ENCODE measurements at places on chromosomes 13 and 19. TPM values are rescaled to one million over a fixed set of nuclear protein-coding genes. Genes with fewer than 3 reads are reported as not detected.

GRCh38 chr13:109255141-109255856 is 531.1 kb downstream of the IRS2 start:
- no peaks in the 10 kb centered on the region for H3K27me3 ChIP-seq
- no peak overlapping the region for H3K27ac ChIP-seq
- no peaks in the 10 kb centered on the region for H3K36me3 ChIP-seq

DNA sequence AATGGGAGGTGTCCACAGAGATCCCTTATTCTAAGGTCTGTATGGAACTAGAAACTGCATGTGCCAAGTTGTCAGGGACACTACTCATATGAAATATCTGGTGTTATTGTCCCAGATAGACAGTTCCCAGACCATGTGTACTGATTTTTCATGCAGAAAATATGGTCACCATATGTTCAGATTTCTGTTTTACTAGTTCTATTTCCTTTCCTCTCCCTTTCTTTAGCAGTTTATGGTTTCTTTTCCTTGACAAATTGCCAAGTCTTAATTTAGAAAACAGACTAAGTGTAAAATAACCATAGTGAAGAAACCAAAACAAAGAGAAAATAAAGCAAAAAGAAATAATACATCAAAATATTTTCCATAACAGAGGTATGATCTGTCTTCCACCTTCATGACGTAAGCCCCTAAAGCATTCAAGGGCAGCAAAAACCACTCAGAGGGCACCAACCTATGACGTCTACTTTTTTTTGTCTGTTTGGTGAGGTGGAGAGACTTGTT is 248.5 kb downstream of the KCTD12 start:
- no peak for DNase-seq
- no peaks in the 10 kb centered on the region for H3K36me3 ChIP-seq
- no peak overlapping the region for H3K4me3 ChIP-seq
- no peaks in the 10 kb centered on the region for H3K27me3 ChIP-seq
- H3K27ac ChIP-seq: no peak overlapping the region
- no peaks in the 10 kb centered on the region for H3K4me1 ChIP-seq

DNA sequence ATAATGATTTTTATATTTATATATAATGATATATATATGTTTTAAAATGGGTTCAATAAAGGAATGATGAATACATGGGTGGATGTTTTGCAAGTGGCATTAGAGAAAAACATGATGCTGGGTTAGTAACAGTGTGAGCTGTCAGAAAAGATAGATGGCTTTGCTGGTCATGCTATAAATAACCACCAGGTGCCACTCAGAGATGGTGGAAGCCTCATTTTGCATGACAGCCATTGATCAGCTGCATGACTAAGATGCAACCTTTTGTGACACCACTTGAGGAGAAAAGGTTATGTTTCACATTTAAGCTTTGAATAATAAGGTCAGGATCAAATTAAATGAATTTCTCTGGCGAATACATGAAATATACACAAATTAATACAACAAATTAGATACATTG is 737.7 kb downstream of the PCDH9 start:
- H3K27ac ChIP-seq: no peak overlapping the region
- no peak overlapping the region for H3K4me3 ChIP-seq
- H3K36me3 ChIP-seq: no peaks in the 10 kb centered on the region
- H3K27me3 ChIP-seq: no peaks in the 10 kb centered on the region

- H3K4me3 ChIP-seq: no peak within 1 kb of the TSS
- peak; percentile 81 for DNase-seq
- no peaks in the 10 kb centered on the region for H3K36me3 ChIP-seq
- peaks cover 86% of the 10 kb centered on the region for H3K27me3 ChIP-seq
- peaks cover 34% of the 10 kb centered on the region for H3K4me1 ChIP-seq
Measured at GRCh38 chr13:27792393-27793218, at the start of gene GSX1. Gene GSX1, plus strand, starts transcription at chr13:27792483. Its CDS starts 208 bp downstream, at chr13:27792691.

- H3K4me3 ChIP-seq: no peak overlapping the region
- no peaks in the 10 kb centered on the region for H3K36me3 ChIP-seq
- H3K27me3 ChIP-seq: no peaks in the 10 kb centered on the region
- DNase-seq: no peak
- no peak overlapping the region for H3K27ac ChIP-seq
Measured at GRCh38 chr19:29535214-29535831, 9.5 kb downstream of the VSTM2B start.

GRCh38 chr19:17378271-17378670 is 1.1 kb upstream of the PLVAP start:
- H3K36me3 ChIP-seq: no peaks in the 10 kb centered on the region
- H3K4me1 ChIP-seq: peaks cover 59% of the 10 kb centered on the region
- no peak overlapping the region for H3K4me3 ChIP-seq
- no peak for DNase-seq
- no peak overlapping the region for H3K27ac ChIP-seq

- H3K27me3 ChIP-seq: peaks cover 36% of the 10 kb centered on the region
- no peaks in the 10 kb centered on the region for H3K4me1 ChIP-seq
- no peaks in the 10 kb centered on the region for H3K36me3 ChIP-seq
- H3K4me3 ChIP-seq: peak within 1 kb of the TSS; percentile 35
Measured at GRCh38 chr13:44373601-44374347, at the start of gene SERP2. Gene SERP2, plus strand, starts transcription at chr13:44373824. Its CDS starts 202 bp downstream, at chr13:44374026.

GRCh38 chr19:55675661-55676354 is 782 bp downstream of the EPN1 start:
- H3K36me3 ChIP-seq: peaks cover 46% of the 10 kb centered on the region
- DNase-seq: no peak

DNA sequence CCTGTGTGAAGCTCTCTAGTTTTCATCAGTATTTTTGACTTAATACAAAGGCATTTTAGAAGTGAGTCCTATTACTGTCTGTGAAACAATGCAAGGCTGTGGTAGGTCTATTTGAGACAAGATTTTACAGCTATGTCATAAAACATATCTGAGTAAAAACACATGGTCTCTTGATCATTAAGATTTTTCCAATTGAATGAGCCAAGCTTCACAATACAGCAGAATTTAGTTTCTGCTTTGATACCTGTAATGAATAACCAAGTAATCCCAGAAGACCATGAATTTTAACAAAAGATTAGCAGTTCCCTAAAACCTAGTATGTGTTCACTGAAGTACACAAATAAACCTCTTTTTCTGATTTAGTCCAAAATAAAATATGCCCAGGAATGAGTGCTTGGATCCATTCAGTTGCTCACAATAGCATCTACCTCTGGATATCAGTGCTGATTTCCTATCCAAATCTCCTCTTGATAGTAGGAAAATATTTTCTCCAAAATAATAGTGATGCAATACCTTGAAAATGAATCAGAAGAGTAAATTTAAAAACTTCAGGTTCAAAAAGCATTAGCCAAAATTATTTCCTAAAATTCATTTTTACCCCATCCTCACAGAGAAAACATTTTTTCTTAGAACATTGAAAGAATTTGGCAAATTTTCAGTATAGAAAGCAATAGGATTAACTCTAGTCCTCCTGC is 533.5 kb upstream of the SGCG start:
- no peak overlapping the region for H3K27ac ChIP-seq
- no peaks in the 10 kb centered on the region for H3K4me1 ChIP-seq
- H3K36me3 ChIP-seq: no peaks in the 10 kb centered on the region
- H3K27me3 ChIP-seq: no peaks in the 10 kb centered on the region
- H3K4me3 ChIP-seq: no peak overlapping the region
- DNase-seq: no peak

DNA sequence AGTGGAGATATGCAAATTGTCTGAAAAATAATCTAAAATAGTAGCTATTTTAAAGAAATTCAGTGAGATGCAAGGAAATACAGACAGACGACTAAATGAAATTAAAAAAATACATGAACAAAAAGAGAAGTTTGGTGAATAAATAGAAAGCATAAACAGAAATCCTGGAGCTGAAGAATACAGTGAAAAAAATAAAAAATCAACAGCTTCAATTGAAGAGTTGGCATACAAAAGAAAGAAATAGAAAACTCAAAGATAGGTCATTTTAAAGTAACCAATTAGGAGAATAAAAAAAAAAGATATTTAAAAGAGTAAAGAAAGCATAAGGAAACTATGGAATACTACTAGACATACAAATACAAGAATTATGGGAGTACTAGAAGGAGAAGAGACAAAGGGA is 2191.5 kb upstream of the PCDH20 start:
- H3K4me3 ChIP-seq: no peak overlapping the region
- no peak overlapping the region for H3K27ac ChIP-seq
- no peaks in the 10 kb centered on the region for H3K27me3 ChIP-seq
- H3K4me1 ChIP-seq: no peaks in the 10 kb centered on the region

GRCh38 chr13:66353664-66354063 is 876.5 kb downstream of the PCDH9 start:
- H3K27ac ChIP-seq: no peak overlapping the region
- no peak for DNase-seq
- no peaks in the 10 kb centered on the region for H3K36me3 ChIP-seq
- no peaks in the 10 kb centered on the region for H3K4me1 ChIP-seq
- no peaks in the 10 kb centered on the region for H3K27me3 ChIP-seq

- DNase-seq: no peak
- H3K4me1 ChIP-seq: peaks cover 5% of the 10 kb centered on the region
- H3K4me3 ChIP-seq: no peak within 1 kb of the TSS
- peaks cover 99% of the 10 kb centered on the region for H3K27me3 ChIP-seq
- H3K36me3 ChIP-seq: no peaks in the 10 kb centered on the region
Measured at GRCh38 chr19:35852029-35852780, at the start of gene NPHS1. Gene NPHS1, minus strand, starts transcription at chr19:35852504. Its CDS starts 667 bp downstream, at chr19:35851837.

- H3K36me3 ChIP-seq: no peaks in the 10 kb centered on the region
- H3K27ac ChIP-seq: no peak overlapping the region
- H3K4me3 ChIP-seq: no peak overlapping the region
- no peaks in the 10 kb centered on the region for H3K27me3 ChIP-seq
- no peaks in the 10 kb centered on the region for H3K4me1 ChIP-seq
Measured at GRCh38 chr19:7610491-7611240, 15.0 kb downstream of the CAMSAP3 start.

DNA sequence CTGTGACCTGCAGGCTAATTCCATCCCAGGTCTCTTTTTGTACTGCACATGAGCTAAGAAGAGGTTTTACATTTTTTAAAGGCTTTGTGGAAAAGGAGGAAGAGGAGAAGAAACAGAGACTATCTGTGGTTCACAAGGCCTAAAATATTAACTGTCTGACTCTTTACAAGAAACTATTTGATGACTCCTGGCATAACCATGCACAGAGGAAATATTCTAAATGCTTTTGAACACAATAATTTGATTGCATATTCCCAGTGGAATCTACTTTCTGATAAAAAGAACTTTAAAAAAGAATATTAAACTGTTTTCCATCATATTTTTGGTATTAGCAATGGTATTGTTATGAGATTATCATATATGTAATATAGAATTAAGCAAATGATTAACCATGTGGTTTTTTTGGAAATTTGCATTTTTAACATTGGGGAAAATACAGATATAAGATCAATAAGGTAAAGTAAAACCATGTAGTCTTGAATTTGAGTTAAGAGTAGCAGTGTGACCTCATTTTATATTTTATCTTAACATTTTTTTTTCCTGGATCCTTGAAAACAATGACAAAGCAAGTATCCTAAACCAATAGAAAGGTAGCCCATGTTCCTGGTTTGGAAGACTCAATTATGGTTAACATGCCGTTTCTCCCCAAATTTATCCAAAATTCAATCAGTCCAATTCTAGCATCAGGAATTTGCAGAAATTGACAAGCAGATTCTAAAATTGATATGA is 251.0 kb downstream of the UQCRFS1 start:
- H3K4me1 ChIP-seq: no peaks in the 10 kb centered on the region
- no peaks in the 10 kb centered on the region for H3K36me3 ChIP-seq
- no peaks in the 10 kb centered on the region for H3K27me3 ChIP-seq
- no peak overlapping the region for H3K4me3 ChIP-seq

- no peaks in the 10 kb centered on the region for H3K36me3 ChIP-seq
- no peak overlapping the region for H3K27ac ChIP-seq
- H3K27me3 ChIP-seq: no peaks in the 10 kb centered on the region
- H3K4me3 ChIP-seq: no peak overlapping the region
- DNase-seq: no peak
- H3K4me1 ChIP-seq: no peaks in the 10 kb centered on the region
Measured at GRCh38 chr13:45940061-45940460, 88.5 kb upstream of the SIAH3 start.

GRCh38 chr19:38978326-38978689 is 2.8 kb upstream of the FBXO17 start:
- peaks cover 8% of the 10 kb centered on the region for H3K4me1 ChIP-seq
- no peak overlapping the region for H3K4me3 ChIP-seq
- H3K27me3 ChIP-seq: peaks cover 18% of the 10 kb centered on the region
- no peak overlapping the region for H3K27ac ChIP-seq
- H3K36me3 ChIP-seq: no peaks in the 10 kb centered on the region

GRCh38 chr13:26560456-26560855 is 3.0 kb downstream of the WASF3 start:
- H3K4me3 ChIP-seq: no peak overlapping the region
- no peaks in the 10 kb centered on the region for H3K27me3 ChIP-seq
- H3K4me1 ChIP-seq: peaks cover 21% of the 10 kb centered on the region

DNA sequence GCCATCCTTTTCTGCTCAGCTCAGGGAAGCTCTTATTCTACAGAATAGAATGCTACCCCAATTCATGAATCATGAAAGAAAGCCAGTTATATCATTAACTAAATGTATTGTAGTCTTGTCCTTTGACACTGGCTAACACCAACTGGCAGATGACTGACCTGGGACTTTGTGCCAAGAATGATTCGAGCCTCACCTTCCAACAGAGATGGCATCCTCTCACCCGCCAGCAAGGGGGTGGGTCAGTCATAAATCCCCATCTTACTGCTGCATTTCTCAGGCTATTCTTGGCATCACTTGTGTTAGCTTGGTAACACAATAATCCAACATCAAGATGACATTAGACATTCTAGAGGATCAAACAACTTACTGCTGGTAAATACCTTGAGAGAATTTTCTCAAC is 1239.8 kb upstream of the MIR17HG start:
- H3K4me3 ChIP-seq: no peak overlapping the region
- H3K4me1 ChIP-seq: no peaks in the 10 kb centered on the region
- no peaks in the 10 kb centered on the region for H3K27me3 ChIP-seq
- no peaks in the 10 kb centered on the region for H3K36me3 ChIP-seq
- no peak overlapping the region for H3K27ac ChIP-seq
- DNase-seq: no peak

- no peaks in the 10 kb centered on the region for H3K36me3 ChIP-seq
- H3K27ac ChIP-seq: no peak overlapping the region
- no peaks in the 10 kb centered on the region for H3K27me3 ChIP-seq
- no peak overlapping the region for H3K4me3 ChIP-seq
Measured at GRCh38 chr13:63279136-63279535, 1863.5 kb upstream of the PCDH20 start.

- H3K4me1 ChIP-seq: no peaks in the 10 kb centered on the region
- H3K4me3 ChIP-seq: no peak overlapping the region
Measured at GRCh38 chr19:10920781-10921180, 7.7 kb downstream of the YIPF2 start.

KCNN4 gene
- total RNA-seq: 21.3 TPM

WDR62 gene
- 2.2 TPM for total RNA-seq

COL5A3 gene
- 0.70 TPM for total RNA-seq

KLK14 gene
- 0.44 TPM for total RNA-seq

ZNF568 gene
- 12.8 TPM for total RNA-seq

CASP14 gene
- total RNA-seq: not detected

NXNL1 gene
- not detected for total RNA-seq

FUT2 gene
- not detected for total RNA-seq

EFNB2 gene
- 22.9 TPM for total RNA-seq

VSTM1 gene
- 5.3 TPM for total RNA-seq

Data from spleen (tissue), 13 donors.